ENCODE measurements at places on chromosomes 5 and 9. TPM values are rescaled to one million over a fixed set of nuclear protein-coding genes. Genes with fewer than 3 reads are reported as not detected.
A peak's percentile ranks its signal among the peaks of the same experiment; 100 is the strongest.

- H3K4me1 ChIP-seq, result no peaks in the 10 kb centered on the region
- no peak overlapping the region for H3K27ac ChIP-seq
- no peaks in the 10 kb centered on the region for H3K27me3 ChIP-seq
Observed at GRCh38 chr9:13354733-13355132, 75.2 kb upstream of the MPDZ start.

DNA sequence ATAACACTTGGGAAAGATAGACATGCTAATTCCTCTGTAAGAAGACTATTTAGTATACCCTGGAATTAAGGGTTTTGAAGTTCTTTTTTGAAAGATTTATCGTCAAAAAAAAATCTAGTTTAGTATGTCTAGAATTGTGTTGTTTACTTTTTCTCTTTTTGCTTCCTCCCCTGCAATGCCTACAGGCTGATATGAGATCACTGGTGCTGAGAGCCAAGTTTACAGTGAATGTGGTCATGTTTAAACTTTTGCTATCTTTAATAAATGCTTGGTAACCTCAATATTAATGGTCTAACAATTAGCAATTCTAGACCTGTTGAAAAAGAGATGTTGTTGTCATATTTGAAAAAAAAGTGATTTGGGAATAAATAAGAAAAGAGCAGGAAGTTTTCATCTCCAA is 86.1 kb downstream of the CWC27 start:
- H3K4me3 ChIP-seq, result no peak overlapping the region
- no peaks in the 10 kb centered on the region for H3K36me3 ChIP-seq
- DNase-seq, result no peak
- no peak overlapping the region for H3K27ac ChIP-seq
- no peaks in the 10 kb centered on the region for H3K4me1 ChIP-seq

- DNase-seq, result no peak
- no peak overlapping the region for H3K27ac ChIP-seq
- H3K36me3 ChIP-seq, result peaks cover 11% of the 10 kb centered on the region
- no peaks in the 10 kb centered on the region for H3K27me3 ChIP-seq
- H3K4me3 ChIP-seq, result no peak overlapping the region
- H3K4me1 ChIP-seq, result no peaks in the 10 kb centered on the region
Observed at GRCh38 chr5:133082128-133082527, 30.3 kb downstream of the HSPA4 start.

DNA sequence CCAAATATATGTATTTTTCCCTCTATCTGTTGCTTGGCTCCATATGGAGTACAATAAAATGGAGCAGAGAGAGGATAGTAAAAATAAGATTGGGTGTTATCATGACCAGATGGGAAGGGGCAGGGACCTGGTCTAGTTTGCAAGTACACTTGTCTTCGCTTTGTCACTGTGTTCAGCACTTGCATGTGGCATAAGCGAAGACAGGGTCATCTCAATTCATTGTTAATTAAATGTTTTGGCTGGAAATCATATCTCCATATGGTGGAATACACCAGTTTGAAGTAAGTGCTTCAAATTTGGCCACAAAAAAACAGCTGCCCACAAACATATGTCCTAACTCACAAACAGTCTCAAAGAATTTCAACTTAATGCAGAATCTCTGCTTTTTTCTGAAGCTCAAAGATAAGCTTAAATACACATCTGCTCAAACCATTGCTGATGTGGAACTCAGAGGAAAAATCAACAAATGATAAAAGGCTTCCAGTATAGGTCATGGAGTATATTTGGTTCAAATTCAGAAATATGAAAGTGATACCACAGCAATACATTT is 865.4 kb downstream of the TLE4 start:
- H3K36me3 ChIP-seq, result no peaks in the 10 kb centered on the region
- H3K27ac ChIP-seq, result no peak overlapping the region
- no peak for DNase-seq
- H3K4me3 ChIP-seq, result no peak overlapping the region
- H3K27me3 ChIP-seq, result no peaks in the 10 kb centered on the region
- no peaks in the 10 kb centered on the region for H3K4me1 ChIP-seq

- no peak for DNase-seq
- no peak overlapping the region for H3K27ac ChIP-seq
- H3K27me3 ChIP-seq, result no peaks in the 10 kb centered on the region
Observed at GRCh38 chr5:141567513-141568117, 51.2 kb downstream of the DIAPH1 start.

DNA sequence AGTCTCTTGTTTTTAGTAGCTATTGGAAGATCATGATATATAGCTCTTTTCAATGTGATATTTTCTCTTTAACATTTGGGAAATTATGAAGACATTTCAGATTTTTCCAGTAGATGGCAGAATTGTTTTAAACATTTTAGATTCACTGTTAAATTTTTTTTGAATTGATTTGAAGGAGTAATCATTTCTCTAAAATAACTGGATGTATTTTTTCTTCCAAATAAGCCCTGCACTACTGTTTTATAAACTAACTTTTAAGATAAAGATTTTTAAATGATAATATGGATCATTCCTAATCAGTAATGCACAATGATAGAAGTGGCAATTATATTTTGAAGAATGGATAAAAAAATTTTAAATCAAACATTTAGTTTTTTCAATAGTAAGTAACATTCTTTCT is 14.2 kb downstream of the NDUFAF2 start:
- H3K36me3 ChIP-seq, result no peaks in the 10 kb centered on the region
- H3K4me3 ChIP-seq, result no peak overlapping the region
- H3K27me3 ChIP-seq, result no peaks in the 10 kb centered on the region
- no peaks in the 10 kb centered on the region for H3K4me1 ChIP-seq
- no peak for DNase-seq
- no peak overlapping the region for H3K27ac ChIP-seq

- no peaks in the 10 kb centered on the region for H3K36me3 ChIP-seq
- no peaks in the 10 kb centered on the region for H3K4me1 ChIP-seq
- no peak for DNase-seq
- no peaks in the 10 kb centered on the region for H3K27me3 ChIP-seq
Observed at GRCh38 chr5:124071039-124071438, 559.1 kb downstream of the CSNK1G3 start.

DNA sequence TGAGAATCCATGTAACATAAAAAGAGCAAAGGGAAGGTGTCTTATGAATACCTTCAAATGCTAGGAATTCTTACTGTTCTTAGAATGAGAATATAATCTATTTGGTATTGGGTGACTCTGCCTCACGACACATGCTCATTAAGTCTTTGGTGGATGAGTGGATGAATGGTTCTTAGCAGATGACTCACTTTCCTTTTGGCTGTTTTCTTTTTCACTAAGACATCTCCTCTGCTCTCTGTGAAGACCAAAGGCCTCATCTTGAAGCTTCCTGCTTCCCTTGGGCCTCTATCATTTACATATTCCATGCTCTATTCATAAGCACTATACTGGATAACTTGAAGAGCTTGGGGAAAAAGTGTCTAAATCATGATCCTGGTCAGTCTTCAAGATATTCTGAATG is 468.1 kb downstream of the SPATA31D1 start:
- H3K4me1 ChIP-seq, result no peaks in the 10 kb centered on the region
- H3K4me3 ChIP-seq, result no peak overlapping the region
- DNase-seq, result no peak
- H3K36me3 ChIP-seq, result no peaks in the 10 kb centered on the region
- H3K27me3 ChIP-seq, result no peaks in the 10 kb centered on the region

DNA sequence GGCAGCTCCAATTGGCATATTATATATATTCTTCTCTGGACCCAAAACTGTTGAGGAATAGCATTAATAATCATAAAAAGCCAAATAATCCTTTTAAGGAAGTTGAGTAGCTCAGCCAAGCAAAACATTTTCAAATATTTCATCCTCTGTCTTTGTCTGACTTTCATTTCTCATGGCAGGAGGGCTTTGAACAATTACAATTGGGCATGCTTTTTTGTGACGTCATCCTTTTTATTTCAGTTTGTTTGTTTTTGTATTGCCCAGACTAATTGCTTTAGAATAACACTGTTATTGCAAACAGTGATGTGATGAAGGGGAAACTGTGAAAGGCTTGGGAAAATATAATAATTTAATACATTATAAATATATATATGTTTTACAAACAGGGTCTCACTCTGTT is 65.2 kb upstream of the MAP1B start:
- H3K4me1 ChIP-seq, result no peaks in the 10 kb centered on the region
- no peaks in the 10 kb centered on the region for H3K36me3 ChIP-seq
- H3K27ac ChIP-seq, result no peak overlapping the region
- DNase-seq, result no peak
- H3K27me3 ChIP-seq, result no peaks in the 10 kb centered on the region
- no peak overlapping the region for H3K4me3 ChIP-seq

DNA sequence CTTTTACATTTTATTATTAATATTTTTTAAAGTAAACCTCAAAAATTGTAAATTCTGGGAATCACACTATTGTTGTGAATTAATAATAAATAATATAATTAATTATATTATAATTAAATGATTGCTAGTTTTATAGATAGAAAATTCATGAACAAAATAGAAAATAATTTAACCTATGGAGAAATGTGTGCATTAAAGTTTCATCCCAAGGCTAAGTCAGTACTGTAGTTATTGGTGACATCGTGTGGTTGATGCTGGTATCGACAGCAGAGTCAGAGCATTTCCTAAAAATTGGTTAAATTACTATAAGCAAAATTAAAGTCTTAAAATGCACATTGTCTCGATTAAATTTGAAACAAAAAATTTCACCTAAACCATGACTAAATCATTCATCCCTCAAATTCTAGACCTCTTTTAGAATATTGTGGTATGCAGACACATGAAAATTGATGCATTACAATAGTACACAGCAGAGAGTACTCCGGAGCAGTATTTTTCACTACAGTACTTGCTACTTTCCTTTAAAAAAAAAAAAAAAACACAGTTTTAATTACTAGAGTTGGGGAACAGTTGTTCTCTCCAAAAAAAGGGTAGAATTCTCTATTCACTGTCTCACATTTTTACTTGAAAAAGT is 73.9 kb downstream of the RORB start:
- peak; percentile 12 for DNase-seq
- H3K4me3 ChIP-seq, result no peak overlapping the region
- no peak overlapping the region for H3K27ac ChIP-seq
- H3K36me3 ChIP-seq, result no peaks in the 10 kb centered on the region
- no peaks in the 10 kb centered on the region for H3K27me3 ChIP-seq

DNA sequence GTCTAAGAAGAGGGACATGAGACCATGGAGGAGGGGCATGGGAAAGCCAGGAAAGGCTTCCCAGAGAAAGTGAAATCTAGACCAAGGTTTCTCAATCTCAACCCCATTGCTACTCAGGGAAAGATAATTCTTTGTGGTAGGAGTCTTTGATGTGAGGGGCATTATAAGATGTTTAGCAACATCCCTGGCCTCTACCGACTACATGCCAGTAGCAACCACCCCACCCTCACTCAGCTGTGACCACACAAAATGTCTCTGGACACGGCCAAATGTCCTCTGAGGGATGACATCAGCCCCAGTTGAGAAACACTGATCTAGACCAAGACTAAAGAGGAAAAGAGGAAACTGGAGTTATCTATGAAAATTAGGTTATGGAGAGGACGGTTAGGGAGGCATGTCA is 298.5 kb upstream of the KIF2A start:
- no peaks in the 10 kb centered on the region for H3K36me3 ChIP-seq
- H3K27me3 ChIP-seq, result no peaks in the 10 kb centered on the region
- H3K4me3 ChIP-seq, result no peak overlapping the region
- H3K4me1 ChIP-seq, result no peaks in the 10 kb centered on the region
- no peak for DNase-seq

The LCN9 gene
- total RNA-seq, result not detected

The ATOSB gene
- total RNA-seq, result 15.3 TPM

The DNAH5 gene
- 3.4 TPM for total RNA-seq
